Kidney (tissue), 22 donors: ENCODE measurements at places on chromosomes 11 and 22. TPM values are rescaled to one million over a fixed set of nuclear protein-coding genes. Genes with fewer than 3 reads are reported as not detected.

UBQLN3 gene
- 0.35 TPM for total RNA-seq

NRIP3 gene
- total RNA-seq: 1.6 TPM

KRTAP5-11 gene
- not detected for total RNA-seq

KIF18A gene
- 0.50 TPM for total RNA-seq

DNA sequence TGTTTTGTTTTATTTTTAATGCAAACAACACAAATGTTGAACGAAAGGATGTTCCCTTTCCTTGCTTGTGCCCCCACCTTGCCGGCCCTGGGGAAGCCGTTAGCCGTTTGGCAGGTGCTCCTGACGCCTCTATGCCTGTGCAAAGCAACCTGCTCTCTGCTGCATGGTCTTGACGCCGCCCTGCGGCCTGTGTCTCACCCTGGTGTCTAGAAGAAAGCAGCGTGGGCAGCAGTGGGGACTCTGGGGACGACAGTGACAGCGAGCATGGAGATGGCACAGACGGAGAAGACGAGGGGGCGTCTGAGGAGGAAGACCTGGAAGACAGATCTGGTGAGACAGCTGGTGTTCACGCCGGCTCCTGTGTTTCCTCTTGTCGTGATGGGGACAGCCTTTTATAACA, 5.5 kb downstream of the PHRF1 start:
- DNase-seq: no peak

- DNase-seq: no peak
Observed at GRCh38 chr11:120285256-120285655, 39.8 kb upstream of the TLCD5 start.

DNA sequence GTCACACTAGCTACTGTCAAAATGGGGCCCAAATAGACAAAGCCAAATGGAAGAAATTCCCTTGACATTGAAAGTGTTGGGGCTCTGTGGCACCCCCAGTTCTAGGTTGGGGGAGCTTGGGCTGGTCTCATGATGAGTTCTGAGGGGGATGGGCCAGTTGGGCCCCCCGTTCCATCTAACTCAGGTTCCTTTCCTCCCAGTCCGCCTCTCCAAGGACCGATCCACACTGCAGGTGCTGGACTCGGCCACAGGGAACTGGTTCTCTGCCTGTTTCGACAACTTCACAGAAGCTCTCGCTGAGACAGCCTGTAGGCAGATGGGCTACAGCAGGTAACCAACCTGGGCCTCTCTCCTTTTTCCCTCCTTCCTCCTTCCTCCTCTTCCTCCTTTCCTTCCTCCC, 17.7 kb upstream of the SMIM35 start:
- DNase-seq: peak; percentile 13

- no peak for DNase-seq
Observed at GRCh38 chr22:27107386-27107785, 450.0 kb downstream of the MIAT start.

DNA sequence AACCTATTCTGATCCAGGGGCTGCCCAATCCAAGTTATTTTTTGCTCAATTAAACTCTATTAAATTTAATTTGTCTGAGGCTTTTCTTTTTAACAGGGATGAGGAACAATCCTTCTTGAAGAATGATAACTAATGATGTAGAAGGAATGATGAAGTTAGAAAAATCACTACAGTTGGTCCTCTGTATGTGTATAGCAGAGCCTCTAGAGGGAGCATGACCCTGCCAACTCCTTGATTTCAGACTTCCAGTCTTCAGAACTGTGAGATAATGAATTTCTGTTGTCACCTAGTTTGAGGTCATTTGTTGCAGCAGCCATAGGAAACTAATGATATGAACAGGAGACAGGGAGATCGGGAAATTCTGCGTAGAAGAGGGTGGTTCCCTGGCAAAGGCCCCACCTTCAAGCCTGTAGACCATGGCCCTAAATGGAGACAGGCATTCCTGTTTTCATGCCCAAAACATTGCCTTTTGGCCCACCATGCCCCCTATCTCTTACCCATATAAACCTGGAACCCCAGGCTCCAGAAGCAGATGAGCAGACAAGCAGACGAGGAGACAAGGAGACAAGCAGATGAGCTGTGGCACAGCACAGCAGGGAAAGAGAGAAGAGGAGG, 7.7 kb upstream of the QSER1 start:
- peak; percentile 18 for DNase-seq

DNA sequence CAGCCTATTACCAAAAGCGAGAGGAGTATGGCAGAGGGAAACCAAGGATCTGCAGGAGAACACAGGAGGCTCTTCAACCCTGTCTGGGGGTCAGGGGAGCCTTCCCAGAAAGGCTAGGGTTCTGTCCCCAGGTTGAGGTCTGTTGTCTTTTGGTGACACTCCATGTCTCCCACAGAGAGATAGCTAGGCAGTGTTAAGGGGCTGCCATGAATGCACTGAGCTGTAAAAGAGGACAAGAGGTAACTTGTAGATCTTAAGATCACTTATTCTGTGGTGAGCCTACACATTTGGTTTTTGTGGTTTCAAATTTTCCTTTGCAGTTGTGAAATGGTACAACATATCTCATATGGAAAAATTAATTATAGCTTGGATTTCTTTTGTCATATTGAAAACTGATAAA, 6.0 kb upstream of the ACER3 start:
- DNase-seq: no peak

DNA sequence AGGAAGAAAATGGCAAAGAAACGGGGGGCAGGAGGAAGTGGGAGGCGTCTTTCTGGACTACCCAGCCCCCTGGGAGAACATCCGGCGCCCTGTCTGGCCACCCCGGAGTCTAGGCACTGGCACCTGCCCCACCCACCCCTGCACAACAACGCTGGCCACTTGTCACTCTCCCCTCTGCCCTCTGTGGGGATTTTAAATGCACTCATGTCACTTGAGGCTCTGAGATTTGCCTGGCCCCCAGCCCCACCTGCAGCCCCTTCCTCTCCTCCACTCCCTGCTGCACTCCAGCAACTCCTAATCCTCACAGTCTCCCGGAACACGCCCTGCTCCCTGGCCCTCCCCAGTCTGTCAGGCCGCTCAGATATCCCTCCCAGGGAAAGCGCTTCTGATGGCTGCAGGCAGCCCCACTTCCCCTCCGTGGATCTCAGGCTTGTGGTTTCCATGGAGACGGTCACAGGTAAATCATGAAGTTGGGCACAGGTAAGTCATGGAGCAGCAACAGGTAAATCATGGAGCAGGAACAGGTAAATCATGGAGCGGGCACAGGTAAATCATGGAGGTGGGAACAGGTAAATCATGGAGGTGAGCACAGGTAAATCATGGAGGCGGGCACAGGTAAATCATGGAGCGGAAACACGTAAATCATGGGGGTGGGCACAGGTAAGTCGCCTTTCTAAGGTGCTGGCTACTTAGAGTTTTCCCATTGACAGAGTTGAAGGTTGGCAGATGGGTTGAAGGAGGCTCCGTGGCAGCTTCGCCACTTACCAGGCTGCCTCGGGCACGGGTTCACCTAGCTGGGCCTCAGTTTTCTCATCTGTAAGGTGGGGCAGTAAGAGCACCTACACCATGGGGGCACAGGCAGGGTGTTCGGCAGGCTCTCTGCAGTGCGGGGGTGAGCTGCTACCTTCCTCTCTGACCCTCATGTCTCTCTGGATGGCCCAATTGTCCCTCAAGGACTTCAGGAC, 79.0 kb upstream of the SHISAL1 start:
- peak; percentile 76 for DNase-seq

DNA sequence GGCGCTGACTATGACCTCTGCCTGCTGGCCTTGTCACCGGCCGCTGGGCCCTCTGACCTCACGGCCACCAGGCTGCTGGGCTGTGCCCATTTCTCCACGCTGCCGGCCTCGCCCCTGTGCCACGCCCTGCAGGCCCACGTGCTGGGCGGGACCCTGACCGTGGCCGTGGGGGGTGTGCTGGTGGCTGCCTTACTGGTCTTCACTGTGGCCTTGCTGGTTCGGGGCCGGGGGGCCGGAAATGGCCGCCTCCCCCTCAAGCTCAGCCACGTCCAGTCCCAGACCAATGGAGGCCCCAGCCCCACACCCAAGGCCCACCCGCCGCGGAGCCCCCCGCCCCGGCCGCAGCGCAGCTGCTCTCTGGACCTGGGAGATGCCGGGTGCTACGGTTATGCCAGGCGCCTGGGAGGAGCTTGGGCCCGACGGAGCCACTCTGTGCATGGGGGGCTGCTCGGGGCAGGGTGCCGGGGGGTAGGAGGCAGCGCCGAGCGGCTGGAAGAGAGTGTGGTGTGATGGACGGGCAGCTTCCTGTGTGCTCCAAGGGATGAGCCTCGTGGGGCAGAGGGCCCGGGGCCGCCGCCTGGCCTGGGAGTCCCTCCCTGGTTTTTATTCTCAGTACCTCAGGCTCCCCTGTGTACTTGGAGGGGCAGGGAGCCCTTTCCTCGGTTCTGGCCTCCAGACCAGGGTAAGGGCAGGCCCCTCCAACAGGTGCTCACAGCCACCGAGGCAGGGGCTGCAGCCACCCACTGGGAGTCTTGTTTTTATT, 3.0 kb downstream of the LRFN4 start:
- DNase-seq: no peak

- peak; percentile 48 for DNase-seq
Observed at GRCh38 chr11:125123947-125124617, 12.7 kb upstream of the TMEM218 start.

- DNase-seq: peak; percentile 21
Observed at GRCh38 chr11:19713196-19714021, 772 bp downstream of the NAV2 start.

DNA sequence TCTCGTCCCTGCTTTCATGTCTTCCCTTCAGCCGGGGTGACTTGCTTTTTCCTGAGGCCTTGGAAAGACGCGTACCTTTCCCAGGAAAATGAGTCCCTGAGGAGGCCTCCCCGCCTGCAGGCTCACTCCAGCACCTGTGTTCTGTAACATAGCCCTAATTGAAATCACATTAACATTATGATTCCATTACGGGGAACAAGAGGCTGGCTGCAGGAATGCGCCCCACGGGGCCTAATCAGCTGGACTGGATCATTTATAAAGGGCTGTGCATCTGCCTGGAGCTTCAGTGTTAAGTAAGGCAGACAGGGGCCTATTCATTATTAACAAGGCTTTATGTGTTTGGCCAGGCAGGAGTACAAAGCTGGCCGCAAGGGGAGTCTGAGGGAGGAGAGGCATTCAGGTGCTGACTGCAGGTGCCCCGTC, 41.9 kb upstream of the TSPAN18 start:
- peak; percentile 29 for DNase-seq

DNA sequence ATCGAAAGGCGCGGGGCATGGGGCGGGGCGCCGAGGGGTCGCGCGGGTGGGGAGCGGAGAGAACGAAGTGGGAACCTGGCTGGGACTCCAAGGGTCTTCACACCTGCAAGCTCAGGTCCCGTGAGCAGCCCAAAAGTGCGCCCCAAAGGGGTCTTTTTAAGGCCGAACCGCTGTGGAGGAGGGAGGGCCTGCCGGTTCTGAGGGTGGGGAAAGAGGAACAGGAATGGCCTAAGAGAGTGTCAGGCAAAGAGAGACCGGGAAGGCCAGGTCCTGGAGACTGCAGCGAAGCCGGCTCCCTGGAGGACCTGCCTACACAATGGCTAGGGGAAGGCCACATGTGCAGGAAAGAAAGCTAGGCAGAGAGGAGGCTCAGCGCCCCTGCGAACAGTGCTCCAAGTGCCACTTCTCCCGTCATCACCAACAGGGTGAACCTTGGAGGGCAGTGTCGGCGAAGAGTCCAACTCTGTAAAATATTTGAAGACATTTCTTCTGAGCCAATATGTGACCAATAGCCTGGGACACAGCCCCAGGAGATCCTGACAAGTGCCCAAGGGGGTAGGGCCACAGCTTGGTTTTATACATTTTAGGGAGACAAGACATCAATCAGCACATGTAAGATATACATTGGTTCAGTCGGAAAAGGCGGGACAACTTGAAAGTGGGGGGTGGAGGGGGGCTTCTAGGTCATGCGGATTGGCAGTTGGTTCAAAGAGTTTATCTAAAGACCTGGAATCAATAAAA, 710 bp upstream of the DGCR2 start:
- no peak for DNase-seq

DNA sequence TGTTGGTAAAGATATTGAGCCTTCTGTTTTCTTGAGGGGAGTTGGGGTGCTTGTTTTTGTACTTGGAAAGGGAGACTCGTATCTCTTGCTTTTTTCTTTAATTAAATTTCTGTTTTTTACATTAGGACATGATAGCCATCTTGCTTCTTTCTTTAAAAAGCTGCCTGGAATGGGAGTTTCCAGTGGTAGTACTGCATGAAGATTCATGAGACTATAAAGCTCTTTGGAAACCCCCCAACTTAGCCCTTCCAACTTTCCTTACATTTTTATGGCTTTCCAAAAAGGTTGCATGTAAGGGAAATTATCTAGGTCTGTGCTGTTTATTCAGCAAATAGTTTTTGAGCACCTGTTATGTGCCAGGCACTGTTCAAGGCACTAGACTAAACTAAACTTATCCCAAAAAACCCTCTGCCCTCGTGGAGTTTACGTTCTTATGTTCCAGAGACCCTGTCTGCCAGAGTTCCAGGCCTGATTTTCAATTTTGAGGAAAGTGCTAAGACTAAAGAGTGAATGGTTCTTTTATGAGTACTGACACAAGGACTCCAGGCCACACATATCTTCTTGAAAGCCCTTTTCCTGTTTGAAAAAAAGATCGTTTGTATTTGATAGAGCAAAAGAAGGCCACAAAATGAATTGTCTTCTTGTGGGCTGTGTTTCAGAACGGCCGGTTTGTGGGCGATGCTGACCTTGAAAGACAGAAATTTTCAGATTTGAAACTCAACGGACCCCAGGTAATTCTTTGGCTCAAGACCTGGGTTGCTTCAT, 31.9 kb downstream of the CTNND1 start:
- no peak for DNase-seq

- DNase-seq: no peak
Observed at GRCh38 chr11:118843565-118843964, 40.1 kb upstream of the CXCR5 start.

- DNase-seq: no peak
Observed at GRCh38 chr11:75350743-75351540, 519 bp downstream of the ARRB1 start.

DNA sequence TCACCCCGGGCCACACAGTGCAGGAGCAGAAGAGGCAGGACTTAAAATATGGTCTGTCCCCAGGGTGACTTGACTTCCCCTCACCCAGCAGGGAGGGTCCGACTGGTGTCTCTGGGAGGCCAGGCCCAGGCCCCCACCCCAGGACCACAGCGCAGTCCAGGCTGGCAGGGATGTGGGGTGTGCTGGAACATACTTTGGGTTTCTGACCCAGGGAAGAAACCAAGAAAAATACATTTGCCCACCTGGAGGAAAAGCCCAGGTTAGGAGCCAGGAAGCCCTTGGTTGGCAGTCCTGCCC, 5.2 kb downstream of the C1QTNF6 start:
- peak; percentile 33 for DNase-seq

- no peak for DNase-seq
Observed at GRCh38 chr22:50475652-50476002, 792 bp upstream of the SBF1 start.

- no peak for DNase-seq
Observed at GRCh38 chr11:12968101-12968500, 41.0 kb upstream of the RASSF10 start.
